Renal cortex interstitium (tissue), 15 donors: ENCODE measurements at places on chromosomes 1 and 21.

- DNase-seq = no peak
These were observed 276.8 kb downstream of the RYR2 start for GRCh38 chr1:237318748-237319147.

DNA sequence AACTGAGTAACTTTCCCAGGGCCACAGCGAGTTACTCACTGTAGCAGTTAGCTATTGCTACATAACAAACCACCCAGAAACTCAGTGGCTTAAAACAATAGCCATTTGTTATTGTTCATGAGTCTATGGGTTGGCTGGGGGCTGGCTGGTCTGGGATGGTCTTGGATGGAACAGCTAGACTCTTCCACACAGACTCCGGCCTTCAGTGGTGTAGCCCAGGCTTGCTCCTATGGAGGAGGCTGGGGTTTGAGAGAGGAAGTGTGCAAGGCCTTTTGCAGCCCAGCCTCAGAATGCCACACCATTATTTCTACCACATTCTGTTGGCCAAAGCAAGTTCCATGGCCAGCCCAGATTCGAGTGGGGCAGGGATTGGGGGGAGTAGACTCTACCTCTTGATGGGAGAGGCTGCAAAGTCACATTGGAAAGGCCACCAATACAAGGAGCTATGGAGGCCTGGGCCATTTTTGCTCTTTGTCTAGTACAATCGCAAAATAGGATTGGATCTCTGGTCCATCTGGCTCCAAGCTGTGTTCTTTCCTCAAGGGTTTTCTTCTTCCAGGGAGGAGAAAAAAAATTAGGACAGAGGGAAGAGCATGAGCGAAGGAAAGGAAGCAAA lies 37.5 kb upstream of the TTC22 start:
- no peak for DNase-seq

DNA sequence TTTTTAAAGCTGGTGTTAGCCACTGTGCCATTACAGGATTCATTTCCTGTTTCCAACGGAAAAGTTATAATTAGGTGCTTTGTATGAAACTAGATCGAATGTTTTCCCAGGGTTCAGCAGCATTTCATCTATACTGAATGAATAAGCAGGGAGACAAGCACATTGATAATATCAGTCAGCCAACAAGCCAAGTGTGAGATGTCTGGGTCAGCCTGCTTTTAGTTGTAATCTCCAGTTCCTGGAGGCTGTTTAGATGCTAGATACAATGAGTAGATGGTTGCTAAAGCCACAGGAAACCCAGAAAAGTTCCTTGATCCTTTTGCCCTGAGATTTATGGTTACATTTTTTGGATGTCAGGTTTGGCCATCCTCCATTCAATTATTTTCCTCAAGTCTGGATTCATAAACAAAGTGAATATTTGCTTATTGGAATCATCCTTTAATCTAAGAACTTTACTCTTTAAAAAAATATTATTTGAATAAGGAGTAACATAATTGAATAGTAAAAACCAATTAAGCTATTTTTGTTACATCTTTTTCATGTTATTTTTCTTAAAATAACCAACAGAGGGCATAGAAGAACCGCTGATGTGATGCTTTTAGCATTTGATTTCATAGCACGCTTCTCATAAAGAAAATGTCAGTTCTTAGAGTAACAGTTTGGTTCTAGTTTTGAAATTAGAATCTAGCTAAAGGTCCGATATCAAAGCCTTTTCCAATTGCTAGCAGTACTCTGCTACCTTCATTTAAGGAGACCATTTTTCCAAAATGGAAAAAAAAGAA lies 76.6 kb downstream of the HSPA13 start:
- DNase-seq = peak; percentile 3

DNA sequence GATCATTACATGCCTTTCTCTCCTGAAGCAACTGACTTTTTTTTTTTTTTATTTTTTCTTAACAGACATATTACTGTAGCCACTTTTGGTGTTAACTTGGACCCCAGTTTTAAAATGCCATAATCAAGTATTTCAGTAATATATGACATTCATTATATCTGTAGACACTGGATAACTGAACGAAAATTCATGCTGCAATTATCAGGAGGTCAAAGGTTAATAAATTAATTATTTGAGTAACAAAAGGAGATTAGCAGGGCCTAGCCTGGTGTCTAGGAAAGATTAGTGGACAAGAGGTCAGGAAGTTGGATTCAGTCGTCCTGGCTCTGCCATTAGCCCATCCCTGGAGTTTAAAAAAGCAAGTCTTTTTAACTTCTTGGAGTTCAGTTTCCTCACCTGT lies 168.1 kb downstream of the TGFBR3 start:
- no peak for DNase-seq
